ENCODE measurements at places on chromosomes 11 and 22. TPM values are rescaled to one million over a fixed set of nuclear protein-coding genes. Genes with fewer than 3 reads are reported as not detected.

Gene ARAP1
- 66.9 TPM for total RNA-seq

Gene PTS
- total RNA-seq = 25.1 TPM

Gene ARHGAP32
- total RNA-seq = 20.0 TPM

Gene OR52B6
- not detected for total RNA-seq

Gene TBX10
- not detected for total RNA-seq

Gene APOA5
- total RNA-seq = not detected

Gene ZBTB16
- total RNA-seq = 0.31 TPM

Gene SMC1B
- total RNA-seq = not detected

Gene P4HA3
- total RNA-seq = 0.36 TPM

Gene SPI1
- total RNA-seq = not detected

Gene FERMT3
- total RNA-seq = 65.4 TPM

Gene APOL5
- total RNA-seq = not detected

Gene VPREB1
- total RNA-seq = not detected

Gene DNHD1
- 12.2 TPM for total RNA-seq

Gene CCDC87
- 0.33 TPM for total RNA-seq

Gene MMP11
- total RNA-seq = 2.8 TPM

Gene HBG1
- total RNA-seq = not detected

Gene AKIP1
- total RNA-seq = 36.3 TPM

Gene NUP98
- 184 TPM for total RNA-seq

Gene MGAT3
- total RNA-seq = not detected

Gene OR8B12
- total RNA-seq = not detected

Gene POU2AF3
- total RNA-seq = not detected

Gene MS4A7
- total RNA-seq = under 0.01 TPM

Gene ATG13
- total RNA-seq = 59.6 TPM

Gene SELENOM
- 12.4 TPM for total RNA-seq

Gene GAL3ST1
- 0.77 TPM for total RNA-seq

Gene MPZL2
- total RNA-seq = 0.46 TPM
